ENCODE measurements at places on chromosomes 7 and 10. TPM values are rescaled to one million over a fixed set of nuclear protein-coding genes. Genes with fewer than 3 reads are reported as not detected.

The CALN1 gene
- 0.45 TPM for total RNA-seq

The TAS2R41 gene
- total RNA-seq: 0.45 TPM

The NET1 gene
- total RNA-seq: 58.9 TPM

The EPO gene
- 6.4 TPM for total RNA-seq

The TFAM gene
- 17.2 TPM for total RNA-seq

The VIPR2 gene
- total RNA-seq: 0.28 TPM

The CALML5 gene
- total RNA-seq: not detected

The AKR1C8 gene
- total RNA-seq: 24.7 TPM

The THSD7A gene
- 1.6 TPM for total RNA-seq

The SLC26A3 gene
- 0.93 TPM for total RNA-seq
